ENCODE measurements at places on chromosomes 7 and 10.
A peak's percentile ranks its signal among the peaks of the same experiment; 100 is the strongest.

GRCh38 chr7:107065929-107066247 lies 21.4 kb downstream of the PRKAR2B start:
- no peak for DNase-seq

GRCh38 chr7:156177422-156178055 lies 365.3 kb upstream of the SHH start:
- no peak for DNase-seq

DNA sequence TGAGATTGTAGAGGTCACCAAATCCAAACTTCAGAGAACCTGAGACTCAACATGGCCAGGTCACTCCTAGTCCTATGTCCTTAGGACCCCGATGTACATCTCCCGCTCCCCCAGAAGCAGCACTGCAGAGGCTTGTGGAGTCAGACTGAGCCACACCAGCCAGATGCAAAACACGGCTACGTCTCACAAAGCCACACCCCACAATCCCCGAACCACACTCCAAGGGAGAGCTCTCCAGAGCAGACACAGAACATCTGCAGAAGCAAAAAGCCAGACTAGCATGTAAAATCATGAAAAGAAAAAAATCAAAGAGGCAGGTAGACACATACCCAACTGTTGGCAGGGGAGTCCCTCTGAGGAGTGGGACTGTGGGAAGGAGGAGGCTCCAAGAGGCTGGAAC lies 104.9 kb downstream of the CTBP2 start:
- no peak for DNase-seq

- DNase-seq = no peak
These were observed 1240.4 kb downstream of the GATA3 start for GRCh38 chr10:9294865-9295264.

DNA sequence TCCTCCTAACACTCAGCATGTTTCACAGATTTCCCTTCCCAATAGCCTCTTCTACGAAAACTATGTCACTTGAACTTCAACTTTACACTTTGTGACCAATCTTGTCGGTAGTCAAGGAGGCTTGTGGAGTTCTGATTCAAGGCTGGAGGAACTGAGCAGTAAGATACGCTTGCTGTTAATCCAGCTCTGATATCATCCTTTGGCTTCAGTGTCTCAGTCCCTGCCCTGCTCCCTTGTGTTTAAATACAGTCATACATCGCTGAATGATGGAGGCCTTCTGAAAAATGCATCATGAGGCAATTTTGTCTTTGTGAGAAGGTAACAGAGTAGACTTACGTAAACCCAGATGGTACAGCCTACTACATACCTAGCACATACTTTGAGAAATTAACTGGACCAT lies 173.6 kb downstream of the RNF133 start:
- DNase-seq = no peak

DNA sequence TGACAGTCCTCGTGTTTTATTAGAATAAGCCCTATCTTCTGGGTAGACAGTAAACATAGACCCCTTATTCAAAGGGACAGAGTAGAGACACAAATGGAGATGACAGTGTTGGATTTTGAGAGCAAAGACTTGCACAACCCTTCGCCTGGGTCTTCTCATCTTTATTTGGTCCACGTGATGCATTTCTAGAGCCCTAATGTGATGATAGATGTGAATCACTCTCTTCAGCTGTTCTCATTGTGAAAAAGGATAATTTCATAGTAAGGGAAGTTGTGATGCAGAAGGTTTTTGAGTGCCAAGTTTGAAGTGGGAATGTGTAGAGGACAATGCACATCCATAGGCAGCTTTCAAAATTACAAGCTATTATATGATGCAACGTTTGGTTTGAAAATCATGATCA lies 86.3 kb downstream of the CREB5 start:
- no peak for DNase-seq

GRCh38 chr7:41567731-41568114 lies 135.2 kb downstream of the INHBA start:
- no peak for DNase-seq

GRCh38 chr10:71835671-71836595 lies 15.1 kb downstream of the PSAP start:
- DNase-seq = no peak

- no peak for DNase-seq
These were observed 308.3 kb upstream of the IGFBP3 start for GRCh38 chr7:46229409-46229808.

- no peak for DNase-seq
These were observed 10.1 kb upstream of the ZNF107 start for GRCh38 chr7:64655811-64656210.

DNA sequence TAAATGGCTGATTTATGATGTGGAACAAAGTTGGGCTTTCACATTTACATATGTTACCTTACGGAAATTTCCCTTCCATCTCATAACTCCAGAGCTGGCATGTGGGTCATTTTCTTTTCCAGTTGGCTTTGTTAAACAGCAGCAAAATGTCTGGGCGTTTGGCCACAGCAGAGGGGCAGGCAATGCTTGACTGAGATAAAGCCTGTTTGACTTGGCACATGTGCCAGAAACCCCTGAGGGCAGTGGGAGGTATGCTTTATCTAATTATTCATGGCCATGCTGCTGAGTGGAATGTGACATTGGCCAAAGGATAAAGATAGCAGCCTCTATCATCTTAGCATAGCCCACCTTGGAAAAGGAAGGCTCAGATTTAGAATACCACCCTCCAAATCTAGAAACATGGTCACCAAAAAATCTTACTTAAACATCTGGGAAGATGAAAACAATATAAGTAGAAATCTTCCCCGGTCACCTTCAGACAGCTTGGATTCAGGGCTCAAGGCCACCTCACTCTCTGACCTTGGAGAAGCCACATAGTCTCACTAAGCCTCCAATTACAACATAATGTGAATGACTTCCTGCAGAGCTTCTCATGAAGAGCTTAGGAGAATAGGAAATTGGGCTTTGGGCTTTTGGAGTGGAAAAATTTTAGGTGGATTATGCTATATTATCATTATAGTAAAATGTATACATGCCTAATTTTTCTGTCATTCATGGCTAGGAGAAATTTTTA lies 101.5 kb downstream of the GRM3 start:
- DNase-seq = no peak

- DNase-seq = no peak
These were observed 407.0 kb downstream of the SORCS1 start for GRCh38 chr10:106757521-106757920.

- peak; percentile 83 for DNase-seq
These were observed 301.3 kb downstream of the RNLS start for GRCh38 chr10:88281592-88282347.

DNA sequence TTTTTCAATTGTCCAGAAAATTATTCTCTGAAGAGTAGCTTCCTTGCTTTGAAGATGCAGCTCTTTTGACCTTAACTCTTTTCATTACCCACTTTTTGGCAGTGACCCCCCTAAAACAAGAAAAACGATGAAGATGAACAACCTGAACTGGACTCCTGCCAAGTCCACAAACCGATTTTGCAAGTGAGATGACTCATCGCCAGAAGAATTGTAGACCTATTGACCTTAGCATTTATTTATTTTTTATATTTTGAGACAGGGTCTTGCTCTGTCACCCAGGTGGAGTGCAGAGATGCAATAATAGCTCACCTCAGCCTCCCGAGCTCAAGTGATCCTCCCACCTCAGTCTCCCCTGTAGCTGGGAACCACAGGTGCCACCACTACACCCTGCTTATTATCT lies 859.2 kb downstream of the GATA3 start:
- no peak for DNase-seq

- no peak for DNase-seq
These were observed 52.1 kb upstream of the STK17A start for GRCh38 chr7:43530553-43531410.

DNA sequence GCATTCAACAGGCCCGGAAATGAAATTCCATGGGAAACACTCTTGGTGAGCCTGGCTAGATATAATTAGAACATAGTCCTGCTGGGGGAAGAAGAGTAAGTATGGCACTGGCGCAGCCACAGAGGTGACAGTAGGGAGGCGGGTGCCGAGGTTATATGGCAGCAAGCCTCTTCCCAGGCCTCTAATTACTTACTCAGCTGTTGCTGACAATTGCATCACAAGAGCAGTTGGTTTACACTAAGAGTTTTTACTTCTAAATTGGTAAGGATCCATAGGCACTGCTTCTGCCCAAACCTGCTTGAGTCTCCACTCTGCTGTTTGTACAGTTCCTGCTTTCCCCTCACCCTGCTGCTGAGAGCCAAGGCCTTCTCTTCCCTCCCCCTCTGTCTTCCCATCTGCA lies 93.3 kb upstream of the DUSP5 start:
- DNase-seq = no peak

DNA sequence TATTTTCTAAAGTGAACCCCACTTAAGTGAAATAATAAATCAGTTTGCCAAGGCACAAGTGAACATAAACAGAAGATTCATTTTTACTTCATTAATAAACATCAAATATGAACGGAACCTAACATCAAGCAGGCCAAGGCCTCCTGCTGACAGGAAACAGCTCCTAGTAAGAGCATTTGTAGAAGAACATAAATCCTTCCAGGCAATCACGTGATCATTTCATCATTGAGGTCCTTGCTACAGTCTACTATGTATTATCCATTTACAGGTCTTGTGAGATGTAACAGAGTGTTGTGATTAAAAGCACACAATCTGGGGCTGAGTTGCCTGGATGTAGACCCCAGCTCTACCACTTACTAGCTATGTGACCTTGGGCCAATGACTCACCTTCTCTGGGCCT lies 70.6 kb downstream of the CALD1 start:
- DNase-seq = no peak

- peak; percentile 38 for DNase-seq
These were observed 47.9 kb upstream of the NPFFR1 start for GRCh38 chr10:70331486-70332268.

DNA sequence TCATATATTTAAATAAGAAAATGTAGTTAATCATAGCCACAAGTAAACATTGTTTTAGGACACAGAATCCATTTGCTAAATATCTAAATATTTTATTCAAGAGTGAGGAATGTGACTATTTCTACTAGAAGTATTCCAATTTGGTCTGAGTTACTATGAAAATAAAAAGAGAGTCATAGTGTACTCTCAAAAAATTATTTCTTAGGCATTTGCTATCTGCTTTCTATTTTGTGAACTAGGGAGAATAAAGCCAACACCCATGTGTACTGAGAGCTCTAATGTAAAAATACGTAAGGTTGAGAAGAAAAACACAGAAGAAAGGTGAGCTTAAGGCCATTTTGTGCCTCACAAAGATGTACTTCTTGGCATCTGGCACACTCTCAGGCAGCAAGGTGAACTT lies 38.3 kb downstream of the PRTFDC1 start:
- no peak for DNase-seq

DNA sequence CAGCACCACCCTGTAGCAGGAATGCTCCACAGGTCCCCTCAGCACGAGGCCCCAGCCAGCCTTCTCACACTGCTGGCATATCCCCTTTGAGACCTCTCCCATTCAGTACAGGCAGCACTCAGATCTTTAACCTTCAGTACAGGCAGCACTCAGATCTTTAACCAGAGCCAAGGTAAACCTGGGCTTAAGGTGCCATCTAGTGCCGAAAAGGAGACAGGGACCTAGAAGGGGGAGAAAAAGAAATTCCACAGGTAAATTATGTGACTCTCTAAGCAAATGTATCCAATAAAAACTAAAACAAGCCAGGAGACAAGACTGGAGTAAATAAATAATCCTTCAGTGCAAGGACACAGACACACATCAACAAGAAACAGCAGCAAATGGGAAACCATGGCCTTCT lies 358.6 kb downstream of the PTPRN2 start:
- no peak for DNase-seq

DNA sequence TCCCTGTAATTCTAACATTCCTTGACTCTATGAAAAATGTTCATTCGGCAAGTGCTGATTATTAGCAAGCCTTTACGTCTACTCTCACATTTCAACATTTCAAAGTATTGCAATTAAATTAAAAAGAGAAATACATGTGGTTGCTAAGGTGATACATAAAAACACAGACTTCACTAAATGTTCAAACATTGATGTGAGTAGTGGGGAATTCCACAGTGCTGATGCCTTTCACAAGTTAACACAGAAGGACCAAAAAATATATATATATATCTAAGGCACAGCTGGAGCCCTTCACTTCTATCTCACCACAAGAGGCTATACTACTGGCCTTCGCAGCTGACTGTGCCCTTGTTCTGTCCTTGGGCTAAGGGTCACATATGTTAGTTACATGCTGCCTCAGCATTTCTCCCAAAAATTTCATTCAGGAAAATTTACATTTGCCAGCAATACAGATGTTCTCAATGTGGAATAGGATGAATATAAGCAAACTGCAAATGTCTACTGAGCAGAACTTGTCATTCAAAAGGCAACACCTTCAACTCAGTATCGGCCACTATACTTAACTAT lies 13.9 kb downstream of the CTTNBP2 start:
- DNase-seq = no peak

DNA sequence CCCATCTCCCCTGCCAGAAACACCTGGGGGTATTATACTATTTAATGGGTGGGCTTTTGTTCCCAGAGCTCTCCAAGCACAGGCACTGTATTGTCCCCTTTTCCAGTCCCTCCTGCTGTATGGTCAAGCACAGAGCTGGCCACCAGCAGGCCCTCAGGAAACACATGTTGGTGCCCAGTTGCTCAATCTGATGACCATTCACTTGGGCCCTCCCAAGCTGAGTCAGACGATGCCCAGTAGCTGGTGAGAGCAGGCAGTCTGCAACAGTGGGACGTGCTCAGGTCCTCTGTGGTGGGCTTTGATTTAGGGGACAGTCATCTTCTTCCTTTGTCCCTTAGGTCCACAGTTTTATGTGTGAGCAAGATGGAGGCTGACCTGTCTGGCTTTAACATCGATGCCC lies 11.8 kb downstream of the SFXN2 start:
- DNase-seq = no peak

- DNase-seq = no peak
These were observed 629.0 kb upstream of the IGFBP3 start for GRCh38 chr7:46549892-46550639.

All from bone marrow (tissue), 2 donors.